ENCODE measurements at places on chromosomes 5 and 9.

GRCh38 chr9:34170237-34170991 is 8.4 kb upstream of the UBAP1 start:
- DNase-seq, result no peak

- no peak for DNase-seq
Observed at GRCh38 chr9:1384816-1385215, 334.7 kb downstream of the DMRT2 start.

GRCh38 chr5:151483647-151484046 is 36.2 kb downstream of the SLC36A1 start:
- no peak for DNase-seq

DNA sequence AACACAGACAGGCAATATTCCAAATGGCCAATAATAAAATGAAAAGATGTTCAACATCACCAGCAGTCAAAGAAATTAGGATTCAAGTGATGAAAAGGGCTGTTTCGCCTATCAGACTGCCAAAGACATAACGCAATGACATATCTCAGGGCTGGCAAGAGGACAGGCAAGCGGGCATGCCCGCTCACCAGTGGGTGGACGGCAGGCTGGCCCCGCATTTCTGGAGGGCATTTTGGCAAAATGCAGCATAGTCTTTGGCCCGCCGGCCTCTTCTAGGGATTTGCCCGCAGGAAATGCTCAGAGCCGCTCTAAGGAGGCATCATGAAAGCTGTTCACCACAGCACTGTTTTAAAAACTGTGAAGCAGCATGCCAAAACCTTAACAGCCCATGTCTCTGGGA is 1.4 kb upstream of the PPP1R26 start:
- DNase-seq, result no peak

GRCh38 chr5:116032094-116032517 is at the start of gene ARL14EPL:
ARL14EPL (plus strand) TSS chr5:116032472; CDS start chr5:116051466, 18,994 bp downstream.
- DNase-seq, result peak; percentile 90

DNA sequence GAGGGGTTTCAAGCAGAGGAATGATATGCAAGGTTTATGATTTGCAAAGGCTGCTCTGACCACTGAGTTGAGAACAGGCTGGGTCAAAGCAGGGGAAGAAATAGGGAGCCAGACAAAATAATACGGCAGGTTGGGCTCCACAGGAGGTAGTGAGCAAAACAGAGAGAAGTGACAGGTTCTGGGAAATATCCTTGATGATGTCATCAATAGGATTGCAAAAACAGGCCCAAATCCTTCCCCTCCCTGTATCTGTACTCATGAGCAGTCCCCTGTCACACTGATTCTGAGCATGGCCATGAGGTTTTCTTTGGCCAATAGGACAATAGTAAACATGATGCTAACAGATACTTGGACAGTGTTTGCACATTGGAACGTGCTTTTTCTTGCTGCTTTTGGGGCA is 471.8 kb upstream of the BRINP1 start:
- no peak for DNase-seq

- DNase-seq, result no peak
Observed at GRCh38 chr9:68683433-68683832, 21.6 kb upstream of the PIP5K1B start.

GRCh38 chr9:88801214-88801796 is 190.0 kb upstream of the S1PR3 start:
- DNase-seq, result no peak

DNA sequence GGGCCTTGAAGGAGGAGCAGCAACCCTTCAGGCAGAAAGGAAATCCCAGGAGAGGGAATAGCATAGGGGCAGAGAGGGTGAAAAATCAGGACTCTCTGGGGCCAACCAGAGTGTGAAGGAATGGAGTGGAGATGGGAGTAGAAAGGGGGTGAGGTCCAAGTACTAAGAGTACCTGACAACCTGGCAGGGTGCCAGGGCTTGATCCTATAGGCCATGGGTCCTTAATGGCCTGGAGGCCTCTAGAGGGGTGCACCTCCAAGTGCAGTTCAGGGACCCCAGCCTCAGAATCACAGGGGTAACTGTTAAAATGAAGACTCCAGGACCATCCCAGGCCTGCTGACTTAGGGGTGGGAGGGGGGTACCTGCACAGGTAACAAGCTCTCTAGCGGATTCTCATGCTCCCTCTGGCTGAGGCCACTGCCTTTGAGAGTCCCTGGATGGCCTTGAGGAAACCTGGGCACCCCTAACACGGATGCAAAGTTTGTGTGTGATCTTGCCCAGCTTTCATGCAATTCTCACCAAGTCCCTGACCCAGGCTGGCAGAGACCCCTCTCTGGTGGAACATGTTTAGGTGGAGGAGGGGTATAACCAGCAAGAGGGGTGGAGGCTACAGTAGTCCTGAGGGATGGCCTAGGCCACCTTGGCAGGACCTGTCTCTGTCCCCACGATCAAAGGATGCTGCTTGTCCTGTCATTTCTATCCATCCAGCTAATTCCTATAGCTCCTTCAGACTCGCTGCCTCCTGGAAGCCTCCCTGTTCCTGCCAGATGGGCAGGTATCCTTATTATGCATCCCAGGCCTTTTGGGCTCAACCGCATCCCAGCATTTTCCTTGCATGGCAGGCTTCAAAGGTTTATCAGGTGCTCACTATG is 17.6 kb upstream of the CSF1R start:
- no peak for DNase-seq

- DNase-seq, result no peak
Observed at GRCh38 chr5:9853309-9853708, 223.2 kb upstream of the TAS2R1 start.

- DNase-seq, result peak; percentile 54
Observed at GRCh38 chr9:1647776-1648175, 367.4 kb upstream of the SMARCA2 start.

- DNase-seq, result no peak
Observed at GRCh38 chr9:4073371-4073770, 226.5 kb downstream of the GLIS3 start.

GRCh38 chr9:30796764-30797163 is 1587.7 kb upstream of the ACO1 start:
- DNase-seq, result no peak

- no peak for DNase-seq
Observed at GRCh38 chr5:125786021-125786420, 637.2 kb upstream of the GRAMD2B start.
